ENCODE measurements at places on chromosomes 4 and X.

DNA sequence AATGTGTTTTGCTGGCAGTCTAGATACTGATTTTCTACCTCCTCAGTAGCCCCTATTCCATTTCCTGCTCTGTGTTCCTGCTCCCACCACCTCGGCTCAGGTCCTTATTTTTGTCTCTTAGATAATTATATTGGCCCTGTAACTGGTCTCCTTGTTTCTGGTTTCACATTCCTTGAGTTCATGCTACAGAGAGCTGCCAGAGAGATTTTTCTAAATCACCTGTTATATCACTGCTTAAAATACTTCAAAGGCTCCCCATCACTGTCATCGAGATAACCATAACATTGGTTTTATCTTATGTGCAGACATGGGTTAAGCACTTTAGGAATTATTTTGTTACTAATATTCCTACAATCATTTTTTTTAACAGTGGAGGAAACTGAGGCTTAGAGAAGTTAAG lies 9.6 kb downstream of the SYNPO2 start:
- no peak for DNase-seq

GRCh38 chr4:152094970-152095700 lies 334.3 kb upstream of the GATB start:
- peak; percentile 36 for DNase-seq

DNA sequence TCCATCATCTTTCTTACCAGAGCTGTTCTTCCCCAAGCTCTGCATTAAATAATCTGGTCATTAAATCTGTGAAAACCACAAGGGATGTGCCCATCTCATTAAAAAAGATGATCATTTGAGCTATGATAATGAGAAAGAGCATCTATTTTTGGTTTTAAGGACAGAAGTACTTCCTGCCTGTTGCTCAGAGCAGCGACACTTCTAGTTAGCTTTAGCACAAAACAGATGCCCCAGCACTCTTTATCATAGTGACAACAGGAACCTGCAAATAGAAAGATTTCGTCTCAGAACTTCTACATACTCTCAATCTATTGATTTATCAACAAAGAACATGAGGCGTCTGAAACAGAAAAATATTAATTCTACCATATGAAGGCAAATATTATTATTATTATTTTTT lies 140.1 kb downstream of the APBB2 start:
- DNase-seq, result no peak

DNA sequence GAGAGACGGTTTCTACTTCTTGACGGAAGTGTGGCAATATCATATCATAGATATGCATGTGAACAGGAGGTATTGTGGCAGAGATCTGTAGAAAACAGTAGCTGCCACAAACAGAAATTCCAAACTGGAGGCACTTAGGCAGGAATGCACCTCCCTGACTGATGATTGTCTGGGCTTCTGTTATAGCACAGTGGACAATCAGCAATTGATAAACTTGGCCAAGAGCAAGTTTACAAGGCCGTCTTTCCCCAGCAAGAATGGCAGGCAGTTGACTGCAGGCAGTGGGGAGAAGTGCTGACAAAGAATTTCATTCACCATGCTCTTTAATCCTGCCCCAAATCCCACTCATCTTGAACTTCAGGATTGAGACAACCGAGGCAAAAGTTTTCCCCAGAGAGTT lies 114.4 kb upstream of the STOX2 start:
- DNase-seq, result no peak

DNA sequence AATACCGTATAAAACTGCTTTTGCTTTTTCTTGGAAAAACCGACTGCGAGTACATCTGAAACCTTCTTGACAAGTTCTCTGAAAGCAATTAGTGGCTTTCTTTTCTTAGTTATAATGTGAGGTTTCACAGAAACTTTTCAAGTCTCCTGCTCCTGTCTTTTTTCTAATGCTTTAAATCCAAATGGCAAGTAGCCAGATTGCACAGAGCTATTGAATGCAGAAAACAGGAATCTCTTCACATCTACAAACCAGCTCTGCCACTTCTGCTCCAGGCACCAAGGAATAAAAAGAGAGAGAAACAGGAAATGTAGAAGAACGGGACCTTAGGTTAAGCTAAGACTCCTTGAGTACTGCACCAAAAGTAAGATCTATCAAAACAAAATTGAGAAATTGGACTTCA lies 267.3 kb upstream of the TET2 start:
- DNase-seq, result no peak

GRCh38 chr4:75634951-75635350 lies 4.6 kb upstream of the CDKL2 start:
- DNase-seq, result no peak

DNA sequence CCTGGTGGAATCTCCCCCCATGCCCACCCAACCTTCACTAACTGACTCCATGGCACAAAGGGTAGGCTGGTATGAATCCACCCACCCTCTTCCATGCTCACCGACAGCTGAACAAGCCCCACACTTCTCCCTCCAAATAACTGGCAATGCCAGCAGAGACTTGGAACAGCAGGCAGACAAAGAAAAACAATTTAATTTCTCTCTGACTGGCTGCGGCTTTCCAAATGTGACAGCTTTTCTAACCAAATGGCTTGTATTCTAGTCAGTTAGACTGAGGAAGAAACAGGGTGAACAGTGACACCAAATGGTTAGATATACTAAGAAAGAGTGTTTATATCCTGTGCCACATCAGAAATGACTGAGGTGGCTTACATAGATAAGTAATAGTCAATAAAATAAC lies 199.3 kb upstream of the ADAMTS3 start:
- no peak for DNase-seq

DNA sequence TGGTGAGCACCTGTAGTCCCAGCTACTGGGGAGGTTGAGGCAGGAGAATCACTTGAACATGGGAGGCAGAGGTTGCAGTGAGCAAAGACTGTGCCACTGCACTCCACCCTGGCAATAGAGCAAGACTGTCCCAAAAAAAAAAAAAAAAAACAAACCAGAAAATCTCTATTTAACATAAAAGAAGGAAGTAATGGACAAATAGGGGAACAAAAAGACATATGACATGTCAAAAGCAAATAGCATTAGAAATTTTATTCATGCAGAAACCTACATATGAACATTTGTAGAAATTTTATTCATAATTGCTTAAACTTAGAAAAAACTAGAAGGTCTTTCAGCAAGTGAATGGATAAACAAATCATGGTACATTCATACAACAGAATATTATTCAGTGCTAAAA lies 97.1 kb upstream of the SH3RF1 start:
- no peak for DNase-seq

- DNase-seq, result no peak
Observed at GRCh38 chrX:81979806-81980515, 778.1 kb downstream of the SH3BGRL start.

DNA sequence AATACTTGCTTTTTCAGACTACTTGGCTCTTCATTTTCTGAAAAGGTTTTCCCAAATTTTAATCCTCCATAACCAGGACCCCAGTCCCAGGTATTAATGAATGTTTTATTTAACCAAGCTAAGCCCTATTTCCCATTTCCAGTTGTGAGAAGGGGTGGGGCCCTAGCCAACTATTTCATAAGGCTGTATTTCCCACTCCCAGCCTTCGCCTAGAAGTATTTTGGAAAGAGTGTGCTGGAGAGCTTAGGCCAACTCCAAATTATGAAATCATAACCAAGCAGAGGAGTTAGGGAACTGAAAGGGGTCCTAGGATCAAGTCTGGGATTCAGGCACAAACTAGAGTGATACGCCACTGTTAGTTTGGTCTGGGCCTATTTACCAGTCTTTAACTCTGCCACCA lies 148.4 kb upstream of the GPC4 start:
- no peak for DNase-seq

GRCh38 chr4:113772319-113772718 lies 10.8 kb upstream of the CAMK2D start:
- no peak for DNase-seq

- DNase-seq, result no peak
Observed at GRCh38 chrX:34365471-34365870, 233.4 kb upstream of the FAM47A start.

GRCh38 chr4:143421609-143422008 lies 84.9 kb downstream of the GAB1 start:
- DNase-seq, result no peak

GRCh38 chr4:3413675-3414420 lies 27.9 kb upstream of the HGFAC start:
- no peak for DNase-seq

- DNase-seq, result no peak
Observed at GRCh38 chr4:47641755-47642154, 156.7 kb downstream of the ATP10D start.

GRCh38 chr4:22881411-22881810 lies 188.7 kb downstream of the GBA3 start:
- DNase-seq, result no peak

DNA sequence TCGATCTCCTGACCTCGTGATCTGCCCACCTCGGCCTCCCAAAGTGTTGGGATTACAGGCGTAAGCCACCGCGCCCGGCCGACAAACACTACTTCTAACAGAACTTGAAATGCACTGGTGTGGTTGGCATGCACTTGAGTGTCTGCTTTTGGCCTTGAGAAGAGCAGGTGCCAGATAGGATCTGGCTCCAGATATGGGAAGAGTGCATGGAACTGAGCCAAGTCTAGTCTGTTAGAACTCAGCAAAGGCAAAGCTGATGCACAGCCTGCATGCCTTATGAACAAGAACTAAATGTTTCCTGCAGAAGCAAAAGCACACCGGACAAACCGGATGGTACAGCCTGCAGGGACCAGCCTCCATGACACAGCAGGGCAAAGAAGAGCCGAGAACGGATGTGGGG lies 35.1 kb upstream of the TBL1X start:
- no peak for DNase-seq

DNA sequence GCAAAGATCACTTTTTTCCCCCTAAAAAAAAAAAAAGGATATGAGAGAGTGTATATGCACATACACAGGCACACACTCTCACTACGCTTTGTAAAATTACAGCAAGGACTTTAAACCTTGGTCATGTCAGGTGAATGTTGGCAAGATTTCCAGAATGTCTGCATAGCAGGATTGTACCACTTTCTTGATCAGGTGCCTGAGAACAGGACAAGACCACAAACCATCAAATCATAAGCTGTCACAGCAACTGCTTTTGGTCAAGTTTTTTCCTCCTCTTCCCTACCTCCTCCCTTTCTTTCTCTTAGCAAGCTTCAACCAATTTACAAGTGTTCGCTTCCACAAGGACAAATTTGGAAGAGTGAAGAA lies 15.3 kb downstream of the PPARGC1A start:
- no peak for DNase-seq

DNA sequence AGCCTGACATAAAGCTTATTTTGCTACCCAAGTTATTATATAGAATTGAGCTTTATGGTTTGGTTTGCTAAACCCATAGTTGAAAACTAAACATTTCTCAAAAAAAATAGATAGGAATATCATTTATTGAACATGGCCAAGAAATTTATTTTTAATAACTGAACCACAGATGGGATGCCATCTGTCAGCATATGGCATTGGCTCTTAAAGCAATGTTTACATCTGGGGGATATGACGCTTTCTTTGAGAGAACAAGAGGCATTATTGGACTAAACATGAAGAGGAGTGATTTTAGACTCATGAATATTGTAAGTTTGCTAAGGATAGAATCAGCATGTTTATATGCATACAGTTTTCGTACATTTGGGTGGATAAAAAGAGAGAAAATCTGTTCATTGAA lies 132.6 kb upstream of the SLIT2 start:
- DNase-seq, result no peak

DNA sequence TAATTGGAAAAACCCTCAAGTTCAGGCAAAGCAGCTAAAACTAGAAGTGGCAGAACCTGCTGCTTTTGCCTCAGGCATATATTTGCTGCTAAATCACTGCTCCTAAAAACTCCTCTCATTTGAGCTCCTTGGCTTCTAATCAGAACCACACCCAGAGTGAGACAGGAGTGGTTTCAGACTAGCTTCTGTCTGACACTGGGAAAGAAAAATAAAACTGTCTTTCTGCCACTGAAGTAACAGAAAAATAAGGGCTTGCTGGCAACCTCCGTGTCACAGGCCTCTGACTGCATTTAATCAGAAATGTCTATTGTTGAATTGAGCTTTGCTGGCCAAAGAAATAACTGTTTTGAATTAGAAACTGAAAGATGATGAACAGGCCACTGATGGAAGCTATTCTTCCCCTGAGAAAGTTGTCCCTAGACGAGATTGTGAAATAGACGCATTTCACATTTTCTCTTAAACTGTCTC lies 52.1 kb upstream of the RAP2C start:
- DNase-seq, result no peak

DNA sequence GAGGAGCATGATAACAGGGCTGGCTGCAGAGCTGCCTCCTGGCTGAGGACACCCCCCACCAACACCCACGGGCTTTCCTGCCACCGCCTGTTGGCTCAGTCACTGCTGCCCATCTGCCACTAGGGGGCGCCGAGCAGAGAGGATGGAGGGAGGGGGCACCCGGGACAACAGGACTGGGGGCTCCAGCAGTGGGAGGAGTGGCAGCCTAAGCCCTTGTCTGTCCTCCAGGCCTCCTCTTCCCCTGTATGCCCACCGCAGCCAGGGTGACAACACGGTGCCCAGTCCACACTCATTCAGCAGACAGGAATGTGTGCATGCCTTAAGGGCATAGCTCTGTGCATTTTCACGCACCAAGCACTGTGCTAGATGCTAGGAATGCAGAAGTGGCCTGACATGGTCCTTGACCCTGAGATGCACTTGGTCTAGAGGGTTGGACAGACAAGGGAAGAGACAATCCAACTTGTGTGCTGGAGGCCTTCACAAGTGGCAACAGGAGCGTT lies 149.9 kb downstream of the AMMECR1 start:
- DNase-seq, result no peak

- DNase-seq, result no peak
Observed at GRCh38 chr4:85557016-85557901, 82.3 kb downstream of the ARHGAP24 start.

DNA sequence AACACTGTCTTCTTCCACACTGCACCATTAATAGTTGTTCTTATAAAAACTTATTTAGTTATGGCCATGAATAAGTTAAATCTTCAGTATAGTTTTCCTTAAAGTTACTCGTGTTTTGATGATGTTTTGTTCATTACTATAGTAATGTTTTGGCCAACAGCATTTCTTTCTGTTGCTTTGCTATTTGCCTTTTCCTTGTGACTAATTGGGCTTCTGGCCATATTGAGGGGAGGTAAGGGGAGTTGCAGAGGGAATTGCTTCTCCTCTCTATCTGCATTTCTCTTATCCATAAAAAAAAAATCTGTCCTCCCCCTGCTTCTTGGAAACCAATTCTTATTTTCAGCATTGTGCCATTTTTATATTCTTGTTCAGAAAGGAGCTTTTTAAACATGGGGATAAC lies 42.7 kb upstream of the ZCCHC12 start:
- DNase-seq, result no peak

- no peak for DNase-seq
Observed at GRCh38 chrX:63275127-63275526, 76.0 kb downstream of the SPIN4 start.

GRCh38 chr4:161167539-161167938 lies 996.3 kb downstream of the FSTL5 start:
- no peak for DNase-seq

DNA sequence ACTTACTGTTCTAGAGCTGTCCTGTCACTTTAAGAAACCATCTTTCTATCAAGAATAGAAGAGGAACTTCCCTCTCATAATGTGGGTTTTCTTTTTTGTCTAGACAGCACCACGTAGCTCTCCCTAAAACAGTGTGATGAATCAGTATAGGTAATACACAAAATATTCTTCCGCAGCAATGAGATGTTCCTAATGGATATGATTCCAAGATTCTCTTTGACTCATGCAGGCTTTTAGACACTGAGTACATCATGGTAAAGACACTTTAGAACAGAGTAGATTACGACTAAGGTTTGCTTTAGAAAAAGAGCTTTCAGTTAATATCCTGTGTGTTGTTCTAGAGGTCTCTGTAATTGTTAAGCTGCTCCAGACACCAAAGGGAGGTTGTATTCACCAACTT lies 69.8 kb downstream of the PTTG2 start:
- DNase-seq, result peak; percentile 8

- no peak for DNase-seq
Observed at GRCh38 chr4:102114118-102114630, 231.1 kb downstream of the SLC39A8 start.

Data from non-pigmented ciliary epithelial cell (primary cell).